NCI-H510A (cell line): ENCODE measurements at places on chromosomes 3 and 15.

GRCh38 chr3:27319847-27320526 is 49.2 kb downstream of the NEK10 start:
- no peak for DNase-seq

- DNase-seq = no peak
Observed at GRCh38 chr15:40493089-40493840, 22.5 kb downstream of the CHST14 start.

GRCh38 chr3:134753999-134754742 is 40.9 kb upstream of the EPHB1 start:
- no peak for DNase-seq

GRCh38 chr15:59303633-59304032 is 69.0 kb downstream of the MYO1E start:
- no peak for DNase-seq

- DNase-seq = no peak
Observed at GRCh38 chr3:188123170-188123905, 30.6 kb upstream of the LPP start.

GRCh38 chr3:4447295-4447999 is 19.6 kb downstream of the SUMF1 start:
- DNase-seq = no peak

DNA sequence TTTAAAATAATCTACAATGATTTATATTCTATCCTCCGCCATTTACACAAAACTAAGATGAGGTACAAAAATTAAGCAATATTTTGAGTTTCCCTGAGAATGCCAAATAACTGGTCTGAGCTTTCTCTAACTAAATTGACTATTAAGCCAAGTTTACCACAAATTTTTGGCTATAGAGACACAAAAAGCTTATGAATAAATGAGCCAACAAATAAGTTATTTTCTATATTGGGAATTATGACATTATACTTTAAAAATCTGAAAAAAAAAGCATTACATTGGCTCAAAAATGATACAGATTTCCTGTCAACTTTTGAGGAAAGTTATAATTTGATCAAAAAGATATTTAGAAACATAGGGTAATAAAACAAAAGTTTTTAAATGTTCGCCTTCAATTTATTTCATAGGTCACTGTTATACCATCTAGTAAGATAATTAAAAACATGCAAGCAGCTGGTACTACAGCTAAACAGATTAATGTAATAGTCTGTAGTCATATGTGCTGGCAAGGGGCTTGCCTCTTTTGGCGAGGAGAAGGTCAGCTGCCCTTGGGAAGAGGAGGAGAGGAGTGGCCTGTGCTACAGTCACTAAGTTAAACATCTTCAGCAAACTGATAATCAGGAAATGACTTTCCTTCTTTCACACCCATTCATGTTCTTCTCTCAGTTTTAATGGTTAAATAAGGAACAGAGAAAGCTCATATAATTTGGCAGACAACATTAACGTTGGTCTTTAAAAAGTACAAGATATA is 318.5 kb downstream of the TBC1D5 start:
- no peak for DNase-seq

- no peak for DNase-seq
Observed at GRCh38 chr3:175495331-175495730, 636.2 kb downstream of the NAALADL2 start.

DNA sequence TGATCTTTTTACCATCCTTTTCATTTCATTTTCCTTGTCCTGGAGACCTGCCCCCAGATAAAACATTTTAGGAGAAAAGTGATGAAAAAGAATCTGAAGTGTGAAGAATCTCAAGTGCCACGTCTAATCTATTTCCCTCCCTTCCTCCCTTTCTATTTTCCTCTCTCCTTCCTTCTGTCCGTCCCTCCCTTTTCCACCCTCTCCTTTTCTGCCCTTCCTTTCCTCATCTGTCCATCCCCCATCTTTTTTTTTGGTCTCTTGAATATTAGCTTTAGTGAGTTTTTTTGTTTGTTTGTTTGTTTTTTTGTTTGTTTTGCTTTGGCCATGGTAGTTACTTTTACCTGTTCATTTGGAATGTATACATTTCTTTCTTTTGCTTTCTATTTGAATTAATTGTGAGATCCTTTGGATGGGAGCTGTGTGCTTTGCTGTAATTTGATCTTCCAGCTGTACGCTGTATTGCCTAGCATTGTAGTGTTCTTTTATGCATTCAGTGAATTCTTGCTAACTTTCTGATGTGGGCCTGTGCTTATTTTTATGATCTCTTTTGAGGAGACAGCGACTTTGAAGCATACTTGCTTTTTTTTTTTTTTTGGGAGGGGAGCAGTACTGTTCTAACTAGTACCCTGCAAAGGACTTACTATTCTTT is 19.2 kb downstream of the CDIN1 start:
- no peak for DNase-seq
